ENCODE measurements at places on chromosomes 2 and 18. TPM values are rescaled to one million over a fixed set of nuclear protein-coding genes. Genes with fewer than 3 reads are reported as not detected.
A peak's percentile ranks its signal among the peaks of the same experiment; 100 is the strongest.

- H3K27ac ChIP-seq: no peak overlapping the region
- no peaks in the 10 kb centered on the region for H3K27me3 ChIP-seq
- H3K36me3 ChIP-seq: no peaks in the 10 kb centered on the region
- no peak overlapping the region for H3K4me3 ChIP-seq
- DNase-seq: no peak
- peaks cover 8% of the 10 kb centered on the region for H3K4me1 ChIP-seq
Measured at GRCh38 chr2:34705551-34706247, 1106.6 kb upstream of the FAM98A start.

ZNF396 gene
- not detected for total RNA-seq

DNA sequence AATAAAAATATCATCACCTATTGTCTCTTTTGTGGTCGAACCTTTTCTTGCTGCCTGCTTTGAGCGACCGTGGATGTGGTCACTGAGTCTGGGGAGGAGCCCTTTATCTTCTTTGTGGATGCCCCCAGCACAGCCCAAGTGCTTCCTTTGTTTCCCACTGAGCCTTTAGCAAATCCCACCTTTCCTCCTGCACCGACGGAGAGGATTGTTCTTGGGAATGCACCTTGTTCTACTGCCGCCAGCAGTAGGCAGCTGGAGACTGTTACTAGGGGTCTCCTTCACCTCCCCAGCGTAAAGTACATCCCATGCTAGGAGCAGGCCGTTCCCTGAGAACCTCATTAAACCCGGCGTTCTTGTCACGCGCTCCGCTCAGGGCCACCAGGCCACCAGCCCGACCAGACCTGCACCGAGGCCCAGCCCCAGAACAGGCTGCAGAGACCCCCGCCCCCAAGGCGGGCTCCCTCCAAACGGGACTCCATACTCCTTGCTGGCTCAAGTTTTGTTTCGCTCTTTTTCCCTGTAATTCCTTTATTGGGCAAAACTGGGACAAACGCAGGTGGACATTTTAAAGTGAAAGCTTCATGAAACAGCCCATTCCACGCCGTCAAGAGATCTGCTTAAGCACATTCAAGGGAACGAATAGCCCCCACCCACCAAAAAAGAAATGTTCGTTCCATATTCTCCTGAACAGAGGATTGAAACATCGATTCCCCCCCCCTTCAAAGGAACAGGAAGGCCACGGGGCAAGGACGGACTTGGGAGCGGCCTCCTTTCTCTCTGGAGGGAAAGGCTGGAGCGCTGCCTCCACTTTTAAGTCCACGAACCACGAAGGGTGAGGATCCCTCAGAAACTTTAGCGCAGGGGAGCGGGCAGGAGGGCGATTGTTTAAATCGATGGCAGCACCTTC is 1.1 kb upstream of the MAT2A start:
- peaks cover 51% of the 10 kb centered on the region for H3K4me1 ChIP-seq
- peak; percentile 83 for DNase-seq
- no peaks in the 10 kb centered on the region for H3K27me3 ChIP-seq
- H3K36me3 ChIP-seq: peaks cover 23% of the 10 kb centered on the region
- peak overlapping the region; percentile 91 for H3K4me3 ChIP-seq

GRCh38 chr2:33518929-33519328 is 42.5 kb downstream of the RASGRP3 start:
- no peaks in the 10 kb centered on the region for H3K36me3 ChIP-seq
- DNase-seq: no peak
- H3K27me3 ChIP-seq: no peaks in the 10 kb centered on the region

ALPI gene
- not detected for total RNA-seq

GRCh38 chr2:234980451-234981187 is 28.8 kb downstream of the SH3BP4 start:
- DNase-seq: peak; percentile 74
- H3K36me3 ChIP-seq: no peaks in the 10 kb centered on the region
- peak overlapping the region; percentile 89 for H3K27ac ChIP-seq
- no peaks in the 10 kb centered on the region for H3K27me3 ChIP-seq
- peaks cover 89% of the 10 kb centered on the region for H3K4me1 ChIP-seq

GRCh38 chr2:208266936-208267335 is 881 bp downstream of the PIKFYVE start:
- H3K36me3 ChIP-seq: no peaks in the 10 kb centered on the region
- peaks cover 6% of the 10 kb centered on the region for H3K4me1 ChIP-seq
- H3K4me3 ChIP-seq: peak overlapping the region; percentile 87
- H3K27me3 ChIP-seq: no peaks in the 10 kb centered on the region
- no peak overlapping the region for H3K27ac ChIP-seq

DNA sequence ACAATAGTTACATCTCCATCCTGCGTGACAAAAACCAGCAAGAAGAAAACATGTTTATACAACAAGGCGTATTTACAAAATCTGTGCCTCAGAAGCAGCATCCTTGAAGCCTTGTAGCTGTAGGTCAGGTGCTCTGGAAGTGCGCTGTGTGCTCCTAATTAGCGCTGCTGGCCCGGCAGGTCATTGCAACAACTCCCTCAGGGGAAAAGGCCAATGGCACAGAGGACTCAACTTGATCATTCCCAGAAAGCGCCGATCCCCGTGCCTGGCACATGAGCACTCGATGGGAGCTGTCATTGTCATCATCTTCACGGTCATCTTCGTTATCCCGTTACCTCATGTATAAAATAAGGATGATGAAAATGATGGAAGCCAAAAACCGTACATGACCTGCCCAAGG is 58.5 kb downstream of the EIPR1 start:
- H3K27ac ChIP-seq: no peak overlapping the region
- H3K4me1 ChIP-seq: no peaks in the 10 kb centered on the region
- no peaks in the 10 kb centered on the region for H3K27me3 ChIP-seq
- DNase-seq: no peak

GRCh38 chr2:176136374-176137251 is 7.1 kb downstream of the HOXD8 start:
- H3K36me3 ChIP-seq: no peaks in the 10 kb centered on the region
- no peak for DNase-seq
- H3K4me1 ChIP-seq: peaks cover 11% of the 10 kb centered on the region
- H3K27me3 ChIP-seq: peaks cover 96% of the 10 kb centered on the region

DNA sequence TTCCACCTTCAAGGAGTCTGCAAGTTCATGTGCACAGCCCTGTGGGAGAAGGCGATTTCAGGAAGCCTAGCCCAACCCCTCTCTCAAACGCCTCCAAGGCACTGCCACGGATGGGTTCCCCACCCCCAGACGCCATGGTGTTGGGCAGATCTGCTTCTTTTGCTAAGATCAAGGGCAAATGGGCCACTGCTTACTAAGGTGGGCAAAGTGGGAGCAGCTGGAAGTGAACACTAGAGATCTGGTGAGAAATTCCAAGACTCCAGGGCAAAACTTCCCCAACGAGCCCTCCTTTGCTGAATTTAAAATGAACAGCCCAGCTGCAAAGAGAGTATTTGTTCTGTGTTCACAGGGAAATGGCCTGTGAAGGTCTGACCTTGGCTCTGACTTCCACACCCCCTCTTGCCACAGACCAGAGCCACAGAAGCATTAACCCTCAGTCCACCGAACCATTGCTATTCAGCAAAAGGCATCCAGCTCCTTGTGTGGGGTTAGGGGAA is 45.1 kb upstream of the ZBTB7C start:
- H3K4me3 ChIP-seq: no peak overlapping the region
- H3K4me1 ChIP-seq: peaks cover 11% of the 10 kb centered on the region
- peak; percentile 55 for DNase-seq
- H3K36me3 ChIP-seq: no peaks in the 10 kb centered on the region
- H3K27ac ChIP-seq: peak overlapping the region; percentile 20

DNA sequence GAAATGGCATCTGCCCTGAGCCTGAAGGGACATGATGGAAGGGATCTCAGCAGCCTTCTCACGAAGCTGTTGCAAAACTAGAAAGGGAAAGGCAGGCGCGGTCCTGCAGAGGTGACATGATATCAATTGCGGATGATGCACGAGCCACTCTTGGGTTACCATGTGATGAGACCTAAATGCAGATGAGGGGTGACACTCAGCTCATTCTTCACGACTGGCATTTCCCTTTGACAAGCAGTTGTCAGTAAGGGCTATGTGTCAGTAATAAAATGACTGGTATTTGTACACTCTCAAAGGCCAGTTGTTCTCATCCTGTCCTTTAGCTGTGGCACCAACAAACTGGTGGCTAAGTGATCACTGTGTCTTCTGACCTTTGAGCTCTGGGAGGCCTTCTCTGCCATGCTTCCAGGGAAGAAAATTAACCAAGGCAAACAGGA is 273.6 kb downstream of the ETAA1 start:
- no peaks in the 10 kb centered on the region for H3K27me3 ChIP-seq
- H3K4me1 ChIP-seq: peaks cover 11% of the 10 kb centered on the region
- no peak overlapping the region for H3K27ac ChIP-seq
- H3K36me3 ChIP-seq: no peaks in the 10 kb centered on the region

PAX3 gene
- total RNA-seq: not detected

DNA sequence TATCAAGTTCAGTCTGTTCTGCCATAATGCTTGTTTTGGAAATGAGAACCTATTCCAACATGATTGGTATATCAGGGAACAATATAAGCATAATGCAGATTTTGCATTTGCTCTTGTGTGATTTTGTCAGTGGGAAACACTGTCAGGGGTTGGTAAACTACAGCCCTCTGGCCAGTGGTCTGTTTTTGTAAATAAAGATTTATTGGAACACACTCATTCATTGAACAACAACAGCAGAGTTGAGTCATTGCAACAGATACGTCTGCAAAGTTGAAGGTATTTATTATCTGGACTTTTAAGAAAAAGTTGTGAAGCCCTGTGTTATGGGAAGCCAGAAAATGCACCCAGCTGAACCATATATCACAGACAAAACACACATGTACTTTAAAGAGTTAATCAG is 83.1 kb downstream of the MCFD2 start:
- H3K27me3 ChIP-seq: no peaks in the 10 kb centered on the region
- no peak overlapping the region for H3K4me3 ChIP-seq
- DNase-seq: no peak
- H3K27ac ChIP-seq: no peak overlapping the region
- H3K36me3 ChIP-seq: no peaks in the 10 kb centered on the region

GRCh38 chr2:215835657-215836056 is 177.7 kb downstream of the MREG start:
- DNase-seq: no peak
- H3K4me1 ChIP-seq: peaks cover 4% of the 10 kb centered on the region
- H3K4me3 ChIP-seq: no peak overlapping the region
- no peak overlapping the region for H3K27ac ChIP-seq
- H3K36me3 ChIP-seq: no peaks in the 10 kb centered on the region
- H3K27me3 ChIP-seq: no peaks in the 10 kb centered on the region

EN1 gene
- not detected for total RNA-seq

SNED1 gene
- 106 TPM for total RNA-seq

FAM228A gene
- total RNA-seq: not detected

GRCh38 chr18:23229472-23229871 is 94.2 kb downstream of the CABLES1 start:
- DNase-seq: peak; percentile 30
- H3K36me3 ChIP-seq: peaks cover under 1% of the 10 kb centered on the region
- H3K4me3 ChIP-seq: no peak overlapping the region
- peak overlapping the region; percentile 79 for H3K27ac ChIP-seq

- H3K27ac ChIP-seq: no peak overlapping the region
- no peaks in the 10 kb centered on the region for H3K4me1 ChIP-seq
- peak; percentile 53 for DNase-seq
- H3K27me3 ChIP-seq: no peaks in the 10 kb centered on the region
Measured at GRCh38 chr2:71190656-71191569, 36.0 kb downstream of the PAIP2B start.

DNA sequence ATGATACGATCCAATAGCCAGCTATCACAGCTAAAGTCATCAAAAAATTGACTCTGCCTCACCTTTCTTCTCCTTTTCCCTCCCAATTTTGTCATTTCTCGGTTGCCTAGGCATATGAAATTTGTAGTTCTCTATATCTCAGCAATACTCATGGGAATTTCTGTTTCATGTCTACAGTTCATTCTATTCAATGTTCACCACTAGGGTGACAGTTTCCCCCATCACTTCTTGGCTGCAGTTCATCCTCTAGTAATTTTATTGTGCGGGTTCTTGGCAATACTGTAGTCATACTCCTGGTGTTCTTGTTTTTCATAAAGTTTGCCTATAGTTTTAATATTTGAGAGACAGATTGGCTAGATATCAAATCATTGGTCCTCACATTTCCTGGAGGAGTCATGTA is 872.2 kb upstream of the ID2 start:
- H3K27me3 ChIP-seq: no peaks in the 10 kb centered on the region
- no peak for DNase-seq
- no peaks in the 10 kb centered on the region for H3K4me1 ChIP-seq
- no peak overlapping the region for H3K4me3 ChIP-seq
- no peak overlapping the region for H3K27ac ChIP-seq
- no peaks in the 10 kb centered on the region for H3K36me3 ChIP-seq

METTL8 gene
- 26.4 TPM for total RNA-seq

All from stomach (tissue), 19 donors.